ENCODE measurements at places on chromosomes 12 and 14. TPM values are rescaled to one million over a fixed set of nuclear protein-coding genes. Genes with fewer than 3 reads are reported as not detected.

GRCh38 chr12:51218607-51219161, 822 bp upstream of the POU6F1 start:
- no peak for DNase-seq

The ZNF891 gene
- total RNA-seq, result 1.2 TPM

- DNase-seq, result no peak
Observed at GRCh38 chr12:103197725-103198388, 240.4 kb downstream of the ASCL1 start.

- no peak for DNase-seq
Observed at GRCh38 chr12:19963972-19964371, 404.4 kb upstream of the PDE3A start.

The CDK17 gene
- total RNA-seq, result 16.0 TPM

DNA sequence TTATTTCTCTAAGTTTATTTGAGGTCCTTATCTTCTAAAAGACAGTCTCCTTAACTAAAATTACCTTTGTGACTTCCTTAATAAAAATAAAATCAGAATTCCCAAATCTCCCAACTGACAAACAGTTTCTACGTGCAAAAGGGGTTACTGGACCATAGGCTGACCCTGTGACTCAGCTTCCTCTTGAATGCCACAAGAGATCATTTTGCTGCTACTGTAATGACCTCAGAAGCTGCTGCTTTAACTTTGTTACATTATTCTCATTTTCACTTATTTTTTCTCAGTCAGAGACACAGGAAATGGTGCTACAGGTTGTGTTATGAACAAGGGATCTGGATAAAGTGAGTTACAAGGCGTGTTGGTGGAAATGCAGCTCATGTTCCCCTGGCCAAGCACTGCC, 132.2 kb upstream of the TMTC2 start:
- no peak for DNase-seq

- no peak for DNase-seq
Observed at GRCh38 chr14:64508215-64508776, 3.7 kb downstream of the ZBTB1 start.

The LTB4R2 gene
- total RNA-seq, result 0.57 TPM

GRCh38 chr14:89397569-89398230, 19.3 kb downstream of the FOXN3 start:
- DNase-seq, result no peak

The CLEC2A gene
- not detected for total RNA-seq

The FAM186B gene
- 0.62 TPM for total RNA-seq

GRCh38 chr14:34983148-34983760, 462 bp downstream of the SRP54 start:
- DNase-seq, result peak; percentile 66

The MYL2 gene
- total RNA-seq, result 17,347 TPM

The DPF3 gene
- 27.3 TPM for total RNA-seq

- DNase-seq, result no peak
Observed at GRCh38 chr14:80544366-80544765, 333.1 kb upstream of the DIO2 start.

- no peak for DNase-seq
Observed at GRCh38 chr12:41288142-41288811, 100.2 kb downstream of the PDZRN4 start.

DNA sequence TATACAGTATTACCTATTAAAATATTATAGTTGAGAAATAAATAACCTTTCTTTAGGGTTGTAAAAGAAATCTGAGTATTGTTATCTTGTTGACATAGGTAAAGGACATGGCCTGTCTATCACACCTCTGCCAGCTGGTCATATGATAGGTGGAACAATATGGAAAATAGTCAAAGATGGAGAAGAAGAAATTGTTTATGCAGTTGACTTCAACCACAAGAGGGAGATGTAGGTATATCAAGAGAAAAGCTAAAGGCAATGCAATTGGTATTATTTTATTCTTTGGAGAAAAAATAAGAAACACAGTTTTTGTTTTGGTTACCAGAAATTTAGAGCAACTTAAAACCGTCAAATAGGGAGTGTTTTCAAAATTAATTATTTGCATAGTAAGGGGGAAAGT, 13.5 kb downstream of the CPSF2 start:
- DNase-seq, result no peak

DNA sequence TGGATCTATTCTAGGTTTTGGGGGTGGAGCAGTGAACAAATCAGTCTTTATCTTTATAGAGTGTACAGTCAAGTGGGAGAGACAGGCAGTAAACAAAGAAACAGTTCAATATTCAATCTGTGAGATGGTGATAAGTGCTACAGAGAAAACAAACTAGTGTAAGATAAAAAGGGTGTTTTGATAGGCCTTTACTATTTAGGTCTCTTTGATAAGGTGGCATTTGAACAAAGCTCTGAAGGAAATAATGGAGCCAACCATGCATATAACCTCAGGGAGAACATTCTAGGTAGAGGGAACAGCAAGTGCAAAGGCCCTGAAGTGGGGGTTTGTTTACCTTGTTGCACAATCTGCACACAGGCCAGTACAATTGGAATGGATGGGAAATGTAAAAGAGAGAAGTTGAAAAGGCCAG, 47.3 kb downstream of the PTPN11 start:
- DNase-seq, result no peak

- DNase-seq, result no peak
Observed at GRCh38 chr12:28424965-28425364, 234.7 kb downstream of the CCDC91 start.

DNA sequence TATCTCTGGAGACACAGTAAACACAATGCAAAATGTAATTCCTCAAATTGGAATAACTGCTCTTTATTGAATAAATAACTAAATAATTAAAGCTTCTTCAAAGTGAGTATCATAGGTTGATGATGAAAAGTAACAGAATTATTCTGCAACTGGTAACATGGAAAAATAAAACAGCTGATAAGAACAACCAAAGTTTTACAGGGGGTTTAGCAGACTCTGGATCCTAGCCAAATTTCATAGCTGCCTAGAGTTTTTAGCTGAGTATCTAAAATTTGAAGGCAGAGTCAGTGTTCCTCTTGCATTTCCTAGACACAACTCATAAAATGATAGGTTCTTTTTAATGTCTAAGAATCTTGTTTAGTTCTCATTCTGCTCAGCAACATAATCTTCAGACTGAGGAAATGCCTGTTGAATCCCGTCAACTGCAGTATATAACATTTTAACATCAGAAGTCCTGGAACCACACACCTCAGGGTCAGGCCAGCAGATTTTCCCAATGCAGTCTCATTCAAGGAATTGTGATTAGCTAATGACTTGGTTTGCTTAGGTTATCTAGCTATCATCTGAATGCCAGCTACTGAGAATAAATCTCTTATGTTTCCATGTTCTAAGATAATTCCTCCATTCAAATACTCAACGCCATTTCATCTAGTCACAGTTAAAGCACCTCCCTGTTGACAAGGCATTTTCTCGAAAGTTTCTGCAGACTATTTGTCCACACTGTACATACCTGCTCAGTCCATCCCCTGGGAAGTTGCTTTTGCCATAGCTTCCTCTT, 411.6 kb downstream of the BCAT1 start:
- no peak for DNase-seq

- DNase-seq, result no peak
Observed at GRCh38 chr14:44316647-44317440, 190.2 kb downstream of the FSCB start.

DNA sequence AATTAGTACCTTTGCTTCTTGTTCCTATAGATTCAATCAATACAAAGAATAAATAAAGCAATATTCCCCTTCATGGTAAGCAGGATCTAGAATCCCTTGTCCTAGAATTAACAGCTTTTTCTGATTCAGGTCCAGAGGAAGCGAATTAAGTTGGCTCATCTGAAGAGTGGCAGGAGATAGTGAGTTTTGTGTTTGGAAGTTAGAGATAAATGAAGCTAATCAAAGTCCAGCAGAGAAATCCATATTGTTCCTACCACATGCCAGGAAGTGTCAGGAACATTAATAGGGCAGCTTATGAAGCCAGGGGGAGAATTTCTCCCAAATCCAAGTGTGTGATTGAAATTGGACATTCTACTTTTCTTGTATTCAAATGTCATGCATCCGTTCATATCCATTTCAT, 13.9 kb downstream of the CAPZA3 start:
- DNase-seq, result no peak

DNA sequence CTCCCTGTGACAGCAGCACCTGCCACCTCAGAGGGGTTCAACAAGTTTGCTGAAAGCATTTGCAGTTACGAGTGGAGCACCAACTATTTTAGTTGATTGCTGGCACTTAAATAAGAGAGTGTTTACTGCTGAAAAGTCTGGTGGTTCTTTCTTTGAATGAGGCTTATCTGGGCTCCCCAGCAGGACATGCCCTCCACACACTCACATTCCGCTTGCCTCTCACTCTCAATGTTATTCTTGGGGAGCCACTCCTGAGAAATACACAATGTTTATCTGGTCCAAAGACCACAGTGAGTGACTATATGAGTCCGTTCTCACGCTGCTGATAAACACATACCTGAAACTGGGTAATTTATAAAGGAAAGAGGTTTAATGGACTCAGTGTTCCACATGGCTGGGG, 31.9 kb downstream of the NT5DC3 start:
- DNase-seq, result no peak

DNA sequence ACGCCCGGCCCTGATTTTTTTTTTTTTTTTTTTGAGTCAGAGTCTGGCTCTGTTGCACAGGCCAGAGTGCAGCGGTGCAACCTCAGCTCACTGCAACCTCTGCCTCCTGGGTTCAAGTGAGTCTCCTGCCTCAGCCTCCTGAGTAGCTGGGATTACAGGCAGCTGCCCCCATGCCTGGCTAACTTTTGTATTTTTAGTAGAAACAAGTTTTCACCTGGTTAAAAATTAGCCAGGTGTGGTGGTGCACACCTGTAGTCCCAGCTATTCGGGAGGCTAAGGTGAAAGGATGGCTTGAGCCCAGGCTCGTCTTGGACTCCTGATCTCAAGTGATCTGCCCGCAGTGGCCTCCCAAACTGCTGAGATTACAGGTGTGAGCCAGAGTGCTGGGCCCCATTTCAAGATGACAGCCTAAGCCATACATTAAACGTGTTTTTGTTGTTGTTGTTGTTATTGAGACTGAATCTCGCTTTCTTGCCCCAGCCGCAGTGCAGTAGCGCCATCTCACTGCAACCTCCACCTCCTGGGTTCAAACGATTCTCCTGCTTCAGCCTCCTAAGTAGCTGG, 42.7 kb upstream of the EAPP start:
- no peak for DNase-seq

DNA sequence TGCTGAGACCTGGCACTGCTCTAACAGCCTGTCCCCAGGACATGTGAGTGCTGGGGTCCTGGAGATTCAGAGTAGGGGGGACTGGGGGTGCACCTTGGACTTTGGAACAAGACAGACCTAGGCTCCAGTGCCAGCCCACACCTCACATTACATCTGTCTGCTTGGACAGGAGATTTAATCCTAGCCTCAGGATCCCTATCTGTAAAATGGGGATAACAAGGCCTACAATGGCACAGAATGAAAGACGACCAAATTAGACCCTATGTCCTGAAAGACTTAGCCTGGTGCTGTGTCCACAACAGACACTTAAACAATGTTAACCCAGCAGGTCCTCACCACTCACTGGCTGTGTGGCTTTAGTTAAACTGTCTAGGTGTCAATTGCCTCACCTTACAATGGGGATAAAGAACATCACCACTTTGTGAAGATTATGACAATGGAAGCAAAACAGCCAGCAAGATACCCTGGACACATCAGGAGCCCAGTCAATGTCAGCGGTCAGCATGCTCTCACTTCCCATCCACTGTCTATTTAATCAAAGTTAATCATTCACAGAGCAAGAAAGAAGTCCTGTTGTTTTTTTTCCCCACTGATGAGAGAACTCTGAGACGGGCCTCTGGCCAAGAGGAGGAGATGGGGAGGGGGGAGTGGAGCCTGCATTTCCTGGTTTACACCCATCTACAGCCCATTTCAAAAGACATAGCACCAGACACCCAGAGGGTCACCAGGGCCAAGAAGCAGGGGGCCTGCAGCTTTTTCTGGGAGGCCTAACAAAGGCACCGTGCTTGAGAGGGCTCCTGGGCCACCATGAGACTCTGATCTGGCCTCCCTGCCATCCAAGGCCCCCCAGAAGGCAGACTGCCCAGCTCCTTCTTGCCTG, 40.6 kb downstream of the ACTN1 start:
- DNase-seq, result peak; percentile 53

DNA sequence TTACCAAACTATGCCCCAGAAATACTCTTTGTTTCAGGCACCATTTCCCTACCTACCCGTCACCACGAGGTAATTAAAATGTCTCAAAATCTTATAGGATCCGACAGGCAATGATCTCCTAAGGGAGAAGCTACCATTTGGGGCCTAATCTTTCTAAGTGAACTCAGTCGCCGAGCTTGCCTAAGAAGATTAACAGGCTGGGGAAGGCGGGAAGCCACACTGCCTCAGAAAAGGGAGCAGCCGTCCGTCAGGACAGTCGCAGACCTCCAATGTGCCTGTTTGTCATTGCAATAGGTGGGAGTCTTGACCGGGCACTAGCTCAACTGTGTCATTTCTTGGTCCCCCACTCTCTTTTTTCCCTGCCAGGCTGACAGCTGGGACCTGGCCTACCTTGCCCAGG, 4.6 kb downstream of the TTC7B start:
- DNase-seq, result no peak

The SLC10A1 gene
- not detected for total RNA-seq

GRCh38 chr12:46005151-46005797, 14.9 kb upstream of the SCAF11 start:
- no peak for DNase-seq

The COX6A1 gene
- 135 TPM for total RNA-seq

GRCh38 chr12:19095331-19095730, 34.2 kb upstream of the PLEKHA5 start:
- DNase-seq, result no peak

GRCh38 chr12:93857279-93857938, 180.2 kb downstream of the CRADD start:
- no peak for DNase-seq

GRCh38 chr14:37589715-37590427, 5.2 kb downstream of the FOXA1 start:
- DNase-seq, result no peak

DNA sequence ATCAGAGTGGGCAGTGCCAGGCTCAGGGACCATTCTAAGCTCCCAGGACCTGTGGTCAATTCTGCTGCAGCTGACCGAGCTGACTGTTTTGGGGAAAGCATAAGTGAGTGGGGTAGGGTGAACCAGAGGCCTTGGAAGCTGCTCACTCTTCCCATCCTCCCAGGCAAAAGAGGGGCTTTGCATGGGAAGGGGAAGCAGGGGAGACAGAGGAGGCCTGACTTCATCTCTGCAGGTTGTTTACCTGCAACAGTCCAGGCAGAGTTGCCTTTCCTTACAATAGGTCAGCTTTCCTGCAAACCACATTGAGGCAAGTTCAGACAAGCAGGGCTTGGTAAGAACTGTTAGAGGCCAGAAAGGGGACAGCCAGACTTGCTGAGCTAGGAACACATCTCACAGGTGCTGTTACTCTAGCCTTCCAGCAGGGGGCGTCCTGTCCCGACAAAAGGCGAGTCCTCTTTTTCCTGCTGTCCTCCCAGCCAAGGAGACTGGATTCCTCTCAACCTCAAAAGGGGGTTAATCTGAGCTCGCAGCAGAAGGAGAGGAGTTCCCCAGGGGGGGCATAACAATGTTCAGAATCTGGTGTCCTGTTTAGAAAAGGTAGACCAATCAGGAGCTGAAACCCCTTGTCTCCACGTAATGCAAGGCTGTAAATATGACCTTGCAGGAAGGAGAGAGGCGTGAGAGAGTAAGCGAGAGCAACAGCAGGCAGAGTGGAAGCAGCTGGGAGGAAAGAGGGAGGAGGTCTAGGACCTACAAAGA, 4.3 kb upstream of the DHRS2 start:
- no peak for DNase-seq

GRCh38 chr12:82627799-82628198, 58.9 kb upstream of the TMTC2 start:
- no peak for DNase-seq

The KRT82 gene
- total RNA-seq, result not detected

All from Right ventricle myocardium inferior (tissue), 1 donor.